Cerebellum (tissue), 4 donors: ENCODE measurements at places on chromosomes 6 and 20.
A peak's percentile ranks its signal among the peaks of the same experiment; 100 is the strongest.

- DNase-seq = no peak
Measured at GRCh38 chr6:18270216-18270615, 5.9 kb upstream of the DEK start.

DNA sequence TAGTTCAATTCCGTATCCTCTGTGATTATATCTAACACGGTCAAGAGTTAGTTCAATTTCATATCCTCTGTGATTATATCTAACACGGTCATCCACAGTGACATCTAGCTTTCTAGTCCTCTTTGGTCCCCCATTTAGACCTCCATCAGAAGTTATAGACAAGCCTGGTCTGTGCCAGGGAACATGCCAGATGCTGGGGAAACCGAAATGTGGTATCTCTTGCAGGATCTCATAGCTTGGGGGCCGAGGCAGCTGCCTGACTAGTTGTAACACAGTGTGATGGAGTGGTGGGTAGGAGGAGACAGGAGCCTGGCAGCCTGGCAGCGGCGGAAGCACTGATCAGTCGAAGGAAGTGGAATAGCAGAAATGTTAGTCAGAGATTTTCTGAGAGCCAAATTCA is 13.8 kb upstream of the SMOC2 start:
- no peak for DNase-seq

GRCh38 chr6:31907158-31907813 is 5.4 kb upstream of the ZBTB12 start:
- no peak for DNase-seq

GRCh38 chr20:24566656-24567055 is 97.2 kb downstream of the SYNDIG1 start:
- no peak for DNase-seq

DNA sequence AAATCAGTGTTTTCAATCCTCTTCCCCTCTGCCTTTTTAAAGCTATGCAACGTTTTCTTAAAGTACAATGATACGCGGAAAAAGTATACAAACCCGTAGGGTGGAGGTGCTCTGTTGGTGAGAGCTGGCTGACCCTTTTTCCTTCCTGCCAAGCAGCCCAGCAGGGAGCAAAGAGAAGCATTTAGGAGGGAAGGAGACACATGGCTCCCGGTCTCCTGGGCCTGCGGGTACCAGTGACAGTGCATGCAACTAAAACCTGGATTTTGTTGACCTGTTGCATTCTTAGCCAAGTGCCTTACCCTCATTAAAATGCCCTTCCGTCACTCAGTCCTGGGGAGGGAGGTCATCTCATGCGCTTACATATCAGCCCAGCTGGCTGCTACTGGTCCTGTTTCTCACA is 87.2 kb downstream of the SLX4IP start:
- no peak for DNase-seq

GRCh38 chr6:25640446-25640845 is 11.6 kb upstream of the SCGN start:
- DNase-seq = no peak

DNA sequence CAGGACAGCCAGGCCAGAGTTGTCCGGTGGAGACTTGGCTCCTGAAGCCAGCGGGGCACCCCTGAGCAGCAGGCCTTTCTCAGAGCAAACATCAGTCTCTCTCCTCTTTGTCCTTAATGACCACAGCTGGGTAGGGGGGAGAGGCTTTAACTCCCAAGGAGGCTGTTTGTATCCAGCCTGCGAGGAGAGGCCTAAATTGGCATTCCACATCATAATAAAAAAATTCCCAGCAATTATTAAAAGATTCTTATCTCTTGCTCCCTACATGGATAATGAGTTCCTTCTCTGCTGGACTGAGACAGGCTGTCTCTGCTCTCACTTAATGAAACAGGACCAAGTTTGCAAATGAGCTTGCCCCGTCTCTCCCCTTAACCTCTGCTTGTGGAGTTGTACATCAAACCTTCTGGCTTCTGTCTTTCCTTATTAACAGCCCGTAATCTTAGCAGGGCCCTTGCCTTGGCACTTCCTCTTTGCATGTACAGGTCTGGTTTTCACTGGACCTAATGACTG is 838.2 kb downstream of the MAFB start:
- DNase-seq = no peak

- DNase-seq = peak; percentile 37
Measured at GRCh38 chr20:60210779-60211617, 252.8 kb downstream of the CDH26 start.

- DNase-seq = no peak
Measured at GRCh38 chr6:13006578-13007300, 290.2 kb downstream of the PHACTR1 start.

- no peak for DNase-seq
Measured at GRCh38 chr6:166877906-166878305, 78.4 kb downstream of the RNASET2 start.

GRCh38 chr20:8981482-8981881 is 87.4 kb upstream of the PLCB4 start:
- DNase-seq = no peak

DNA sequence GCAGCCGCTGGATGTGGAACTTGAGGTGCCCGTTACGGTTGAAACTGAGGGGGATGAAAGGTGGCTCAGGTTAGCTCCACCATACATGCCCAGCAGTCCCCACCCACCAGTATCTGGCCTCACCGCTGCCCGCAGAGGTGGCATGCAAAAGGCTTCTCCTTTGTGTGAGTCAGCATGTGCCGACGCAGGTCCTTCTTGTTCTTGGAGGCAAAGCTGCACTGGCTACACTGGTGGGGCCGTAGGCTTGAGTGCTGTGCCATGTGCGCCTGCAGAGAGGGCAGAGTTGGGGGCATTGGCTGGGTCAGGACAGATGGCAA is 15.8 kb downstream of the PCIF1 start:
- no peak for DNase-seq

DNA sequence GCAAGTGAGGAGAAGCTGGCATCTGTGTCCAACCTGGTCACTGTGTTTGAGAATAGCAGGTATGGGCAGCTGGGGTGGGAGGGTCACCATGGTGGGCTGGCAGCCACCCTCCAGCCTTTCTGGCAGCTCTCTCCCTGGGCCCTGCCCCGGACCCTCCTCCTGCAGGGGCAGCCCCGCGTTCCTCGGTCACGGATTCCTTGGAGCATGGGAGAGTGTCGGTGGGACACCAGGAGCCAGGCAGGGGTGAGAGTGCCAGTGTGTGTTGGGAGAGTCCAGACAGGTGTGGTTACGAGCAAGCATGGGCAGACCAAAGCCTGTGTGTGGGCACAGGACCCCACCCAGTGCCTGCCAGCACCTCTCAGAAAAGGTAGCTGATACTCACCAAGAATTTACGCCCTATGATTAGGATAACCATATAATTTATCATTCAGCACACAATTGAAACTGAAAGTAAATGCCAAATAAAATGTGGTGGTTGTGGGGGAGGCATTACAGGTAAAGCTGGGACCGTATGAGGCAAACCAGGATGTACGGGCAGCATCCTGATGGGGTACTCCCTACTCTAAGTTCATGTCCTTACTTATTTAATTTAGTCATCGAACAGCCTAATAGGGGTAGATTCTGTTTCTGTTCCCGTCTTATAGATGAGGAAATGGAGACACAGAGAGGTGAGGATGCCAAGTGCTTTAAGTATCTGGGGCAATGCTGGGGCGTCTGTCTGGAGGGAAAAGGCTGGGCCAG is 542 bp downstream of the FGD2 start:
- no peak for DNase-seq

DNA sequence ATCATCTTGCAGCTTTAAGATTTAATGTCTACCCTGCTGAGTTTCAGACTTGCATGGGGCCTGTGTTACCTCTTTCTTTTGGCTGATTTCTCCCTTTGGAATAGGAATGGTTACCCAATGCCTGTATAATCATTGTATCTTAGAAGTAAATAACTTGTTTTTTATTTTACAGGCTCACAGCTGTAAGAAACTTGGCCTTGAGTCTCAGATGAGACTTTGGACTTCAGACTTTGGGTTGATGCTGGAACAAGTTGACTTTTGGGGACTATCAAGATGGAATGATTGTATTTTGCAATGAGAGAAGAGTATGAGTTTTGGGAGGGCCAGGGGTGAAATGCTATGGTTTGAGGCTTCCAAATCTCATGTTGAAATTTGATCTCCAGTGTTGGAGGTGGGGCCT is 34.9 kb upstream of the CAP2 start:
- no peak for DNase-seq

DNA sequence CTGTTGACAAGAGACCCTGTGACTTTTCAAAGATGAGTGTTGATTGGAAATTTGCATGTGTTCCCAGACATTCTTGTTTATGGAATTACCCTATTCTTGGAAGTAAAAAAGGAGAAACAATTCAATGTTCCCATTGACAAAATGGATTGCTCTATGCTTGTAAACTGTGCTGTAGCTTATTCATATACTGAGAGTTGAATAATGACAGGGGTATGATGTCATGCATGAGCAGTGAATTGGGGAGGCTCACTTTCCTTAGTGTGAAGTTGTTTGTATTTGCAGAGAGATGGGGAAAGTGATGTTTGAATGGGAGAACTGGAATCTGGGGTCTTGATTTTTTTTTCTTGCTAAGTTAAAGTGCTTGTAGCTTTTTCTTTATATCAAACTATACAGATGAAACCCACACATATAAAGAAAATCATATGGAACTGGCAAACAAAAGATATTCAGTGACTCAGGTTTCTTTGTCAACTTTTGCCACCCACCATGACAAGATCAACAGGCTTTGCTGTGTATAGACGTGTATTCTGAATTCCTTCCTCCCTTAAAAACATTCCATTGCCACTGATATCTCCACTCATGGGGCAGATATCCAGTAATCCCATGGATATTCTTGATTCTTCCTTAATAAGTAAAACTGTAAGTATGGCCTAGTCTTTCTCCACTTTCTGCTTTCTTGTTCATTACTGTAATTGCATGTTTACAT is 97.8 kb upstream of the JAG1 start:
- DNase-seq = no peak

- no peak for DNase-seq
Measured at GRCh38 chr6:135465307-135465706, 32.2 kb downstream of the AHI1 start.

DNA sequence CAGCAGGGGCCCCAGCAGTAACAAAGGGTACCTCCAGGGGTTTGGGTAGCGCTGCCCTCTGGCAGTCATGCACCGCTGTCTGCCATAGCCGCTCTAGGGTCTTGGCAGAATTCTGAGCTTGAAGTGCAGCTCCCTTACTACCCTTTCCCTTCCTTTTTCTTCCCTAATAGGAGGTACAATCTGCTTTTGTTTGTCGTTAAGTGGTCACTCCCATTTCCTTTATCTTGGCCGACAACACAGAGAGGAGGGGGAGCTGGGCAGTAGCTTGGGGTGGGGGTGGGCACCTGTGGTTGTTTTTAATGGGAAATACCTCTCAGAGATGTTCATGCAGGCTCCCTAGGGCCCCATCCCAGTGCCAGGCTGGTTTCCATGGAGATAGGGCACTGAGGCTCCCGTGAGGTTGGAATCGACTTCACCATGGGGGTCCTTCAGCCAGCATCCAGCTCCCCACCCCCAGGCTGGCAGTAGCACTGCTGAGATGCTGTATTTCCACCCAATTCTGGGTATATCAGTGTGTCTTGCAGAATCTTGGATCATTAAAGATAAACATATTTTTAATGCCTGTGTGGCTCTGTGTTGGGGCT is 18.6 kb downstream of the CCDC167 start:
- no peak for DNase-seq

- DNase-seq = no peak
Measured at GRCh38 chr6:41347378-41348050, 12.1 kb downstream of the NCR2 start.

- DNase-seq = no peak
Measured at GRCh38 chr20:61433176-61433575, 181.1 kb downstream of the CDH4 start.

DNA sequence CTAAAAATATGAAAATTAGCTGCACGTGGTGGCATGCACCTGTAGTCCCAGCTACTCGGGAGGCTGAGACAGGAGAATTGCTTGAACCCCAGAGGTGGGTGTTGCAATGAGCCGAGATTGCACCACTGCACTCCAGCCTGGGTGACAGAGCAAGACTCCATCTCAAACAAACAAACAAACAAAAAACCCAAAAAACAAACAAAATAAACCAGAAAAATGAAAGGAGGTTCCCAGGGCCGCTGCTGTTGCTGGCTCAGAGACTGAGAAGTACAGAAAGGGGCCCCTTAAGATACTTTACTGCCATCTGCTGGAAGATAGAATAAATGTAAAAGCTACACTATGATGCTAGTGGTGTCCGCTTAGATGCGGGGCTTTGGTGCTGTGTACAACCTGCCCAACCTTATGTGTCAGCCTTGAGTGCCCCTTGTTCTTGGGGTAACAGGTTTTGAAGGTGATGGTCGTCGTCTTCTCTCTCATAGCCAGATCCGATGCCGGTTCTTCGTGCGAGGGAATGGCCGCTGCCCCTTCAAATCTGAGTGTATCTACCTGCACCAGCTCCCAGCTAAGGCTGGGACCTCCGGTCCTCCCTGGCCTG is 2.8 kb upstream of the FANCE start:
- DNase-seq = peak; percentile 91

DNA sequence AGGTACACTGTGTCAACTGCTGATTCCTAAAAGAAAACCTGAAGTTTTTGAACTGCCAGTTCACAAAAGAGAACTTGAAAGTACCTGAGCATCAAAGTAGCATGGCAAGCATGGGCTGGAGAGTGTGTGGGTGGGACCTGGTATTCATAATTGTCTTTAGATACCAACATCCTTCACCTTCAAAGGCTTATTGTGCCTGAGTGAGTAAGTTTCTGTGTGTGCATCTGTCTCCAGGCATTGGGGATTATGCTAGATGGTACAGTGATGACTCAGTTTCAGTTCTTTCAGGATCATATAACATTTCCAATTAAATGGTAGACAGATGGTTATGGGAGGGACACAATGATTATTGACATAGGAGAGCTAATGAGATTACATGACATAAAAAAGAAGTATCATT is 238.5 kb downstream of the ZFAND3 start:
- DNase-seq = no peak

GRCh38 chr20:49666911-49667310 is 46.8 kb downstream of the B4GALT5 start:
- DNase-seq = peak; percentile 74

DNA sequence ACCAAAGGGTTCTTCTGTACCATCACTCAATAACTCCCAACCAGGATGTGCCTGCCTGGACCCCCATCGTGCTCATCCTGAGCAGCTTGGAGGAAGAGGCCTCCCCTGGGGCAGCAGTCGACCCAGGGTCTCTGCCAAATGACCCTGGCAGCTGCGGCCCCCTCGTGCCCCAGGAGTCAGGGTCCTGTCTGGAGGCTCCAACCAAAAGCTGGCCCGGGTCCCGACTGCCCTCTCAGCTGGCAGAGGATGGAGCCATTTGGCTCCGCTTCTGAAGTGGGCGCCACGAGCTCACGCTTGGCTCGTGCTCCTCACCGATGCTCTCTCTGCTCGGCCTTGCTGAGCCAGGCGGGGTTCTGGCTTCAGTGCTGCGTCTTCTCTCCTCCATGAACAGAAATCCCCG is 56.8 kb downstream of the TFAP2C start:
- peak; percentile 8 for DNase-seq

DNA sequence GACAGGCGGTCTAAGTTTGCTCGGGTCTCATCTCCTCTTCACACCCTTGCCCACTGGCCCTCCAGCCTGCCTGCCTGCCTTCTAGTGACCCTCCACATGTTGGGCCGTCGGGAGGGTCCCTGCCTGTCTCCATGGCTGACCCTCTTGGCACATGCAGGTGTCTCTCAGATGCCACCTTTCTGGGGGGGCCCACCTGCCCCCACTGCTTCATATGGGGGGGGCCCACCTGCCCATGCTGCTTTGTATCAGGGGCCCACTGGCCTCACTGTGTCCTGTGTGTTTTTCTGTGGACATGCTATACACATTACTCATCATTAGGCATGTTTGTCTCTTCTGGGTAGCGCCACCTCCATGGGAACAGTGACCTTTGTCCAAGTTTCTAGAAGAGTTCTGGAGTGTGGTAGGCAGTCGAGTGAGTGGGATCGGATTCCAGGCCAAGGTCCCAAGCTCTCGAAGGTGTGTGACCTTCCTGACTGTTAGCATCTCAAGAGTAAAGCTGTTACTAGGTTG is 40.4 kb upstream of the KIF25 start:
- DNase-seq = no peak
